CD4-positive, alpha-beta T cell treated with Interleukin-2 at 100 ng/mL for 4 hours (primary cell): ENCODE measurements at places on chromosomes 1 and 21.

DNA sequence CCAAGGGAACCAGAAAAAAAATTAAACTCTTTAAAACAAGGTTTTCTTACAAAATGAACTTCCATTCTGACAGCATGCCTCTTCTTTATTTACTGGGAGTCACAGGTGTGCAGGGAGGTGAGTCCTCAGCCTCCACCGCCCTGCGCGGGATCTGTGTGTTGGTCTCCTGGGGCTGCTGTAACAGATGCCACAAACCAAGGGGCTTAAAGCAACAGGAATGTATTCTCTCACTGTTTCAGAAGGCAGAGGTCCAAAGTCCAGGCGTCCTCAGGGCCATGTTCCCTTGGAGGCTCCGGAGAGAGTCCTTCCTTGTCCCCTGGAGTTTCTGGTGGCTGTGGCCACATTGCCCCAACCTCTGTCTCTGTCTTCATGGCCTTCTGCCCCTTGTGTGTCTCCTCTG is 123.6 kb upstream of the C1orf174 start:
- DNase-seq = no peak

DNA sequence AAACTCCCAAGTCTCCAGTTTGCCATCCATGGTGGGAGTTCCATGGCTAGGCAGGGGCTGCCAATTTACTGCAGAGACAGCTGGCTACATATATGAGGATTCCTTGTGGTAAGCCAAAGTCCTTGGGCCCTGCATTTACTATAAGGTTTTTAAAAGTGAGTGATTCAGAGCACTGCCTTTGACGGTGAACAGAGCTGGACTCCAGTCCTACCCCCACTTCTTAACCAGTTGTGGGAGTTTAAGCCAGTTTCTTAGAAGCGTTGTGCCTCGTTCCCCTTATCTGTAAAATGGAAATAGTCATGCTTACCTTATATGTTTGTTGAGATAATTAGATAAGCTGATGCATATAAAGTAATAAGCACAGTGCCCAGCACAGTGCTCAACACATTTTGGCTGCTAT is 64.6 kb downstream of the LRIG2 start:
- no peak for DNase-seq

DNA sequence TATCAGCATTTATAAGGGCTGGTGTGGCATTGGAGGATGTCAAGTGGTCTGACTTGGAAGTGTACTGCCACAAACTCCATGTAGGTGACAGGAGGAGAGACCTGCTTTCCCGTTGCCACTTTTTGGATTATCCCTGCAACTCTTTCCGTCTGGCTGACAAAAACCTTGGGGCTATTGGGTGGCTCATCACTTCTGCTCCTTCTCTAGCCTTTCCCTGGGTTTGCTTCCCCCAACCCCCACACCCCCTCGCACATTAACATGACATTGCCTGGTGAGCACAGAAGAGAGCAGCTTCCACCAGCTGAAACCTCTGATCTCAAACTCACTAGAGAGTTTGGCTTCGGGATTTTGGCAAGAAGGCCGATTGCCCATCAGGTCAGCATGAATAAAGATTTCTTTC is 39.2 kb downstream of the PROX1 start:
- DNase-seq = no peak

GRCh38 chr1:113041569-113042284 is 31.3 kb upstream of the LRIG2 start:
- DNase-seq = no peak

GRCh38 chr1:40915581-40915980 is 53.4 kb upstream of the CITED4 start:
- no peak for DNase-seq

- DNase-seq = no peak
These were observed 40.8 kb downstream of the CDK18 start for GRCh38 chr1:205545001-205545919.

DNA sequence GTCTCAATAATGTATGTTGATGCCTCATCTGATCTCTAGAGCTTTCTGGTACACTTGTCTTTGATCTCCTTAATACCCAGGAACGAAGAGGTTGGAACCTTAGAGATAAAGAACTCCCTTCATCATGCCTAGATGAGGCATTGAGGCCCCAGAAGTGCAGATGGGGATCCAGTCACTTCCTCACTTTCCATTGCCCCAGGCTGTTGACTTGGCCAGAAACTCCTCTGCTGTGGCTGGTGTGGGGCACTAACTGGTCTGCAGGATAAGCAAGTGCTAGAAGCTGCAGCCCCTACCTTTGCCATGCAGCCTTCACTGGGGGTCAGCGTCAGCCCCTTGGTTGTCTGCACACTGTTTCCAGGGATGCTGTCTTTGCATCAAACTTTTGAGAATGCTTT is 49.9 kb downstream of the STUM start:
- no peak for DNase-seq

GRCh38 chr21:40143822-40144525 is 276.7 kb downstream of the PCP4 start:
- peak; percentile 15 for DNase-seq

- no peak for DNase-seq
These were observed 15.7 kb downstream of the ASPM start for GRCh38 chr1:197130677-197131304.

DNA sequence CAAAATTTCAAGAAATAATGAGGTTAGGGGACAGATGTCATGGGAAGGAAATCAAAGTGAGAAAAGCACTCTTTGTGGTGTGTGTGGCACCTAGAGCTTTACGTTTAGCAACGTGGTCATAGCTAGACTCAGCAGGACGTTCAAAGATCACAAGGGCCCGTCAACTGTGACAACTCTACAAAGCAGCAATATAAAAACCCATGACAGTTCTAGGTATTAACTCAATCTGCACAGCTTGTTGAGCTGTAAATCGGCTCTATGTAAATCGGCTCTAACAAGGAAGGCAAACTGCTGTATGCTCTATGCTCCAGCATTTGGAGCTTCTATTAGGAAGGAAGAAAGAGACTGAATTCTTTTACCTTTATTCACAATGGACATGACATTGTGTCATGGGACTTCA is 64.8 kb downstream of the TP53BP2 start:
- DNase-seq = no peak

GRCh38 chr1:110159168-110159567 is 8.9 kb downstream of the SLC6A17 start:
- DNase-seq = no peak

DNA sequence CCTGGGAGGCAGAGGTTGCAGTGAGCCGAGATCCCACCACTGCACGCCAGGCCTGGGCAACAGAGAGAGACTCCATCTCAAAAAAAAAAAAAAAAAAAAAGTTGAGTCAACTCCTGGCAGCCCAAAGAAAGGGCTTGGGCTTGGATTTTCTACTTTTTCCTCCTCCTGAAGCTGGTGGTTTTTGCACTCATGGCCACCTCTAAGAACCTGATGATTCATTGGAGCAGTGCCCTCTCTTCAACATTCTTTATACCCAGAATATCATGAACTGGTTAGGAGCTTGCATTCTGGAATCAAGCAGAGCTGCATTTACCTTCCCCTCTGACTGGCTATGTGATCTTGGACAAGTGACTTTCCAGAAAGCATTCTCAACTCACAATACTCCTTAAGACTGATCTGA is 3.5 kb upstream of the ACTA1 start:
- DNase-seq = no peak
